Large intestine (tissue), 12 donors: ENCODE measurements at places on chromosomes 7 and 10.

DNA sequence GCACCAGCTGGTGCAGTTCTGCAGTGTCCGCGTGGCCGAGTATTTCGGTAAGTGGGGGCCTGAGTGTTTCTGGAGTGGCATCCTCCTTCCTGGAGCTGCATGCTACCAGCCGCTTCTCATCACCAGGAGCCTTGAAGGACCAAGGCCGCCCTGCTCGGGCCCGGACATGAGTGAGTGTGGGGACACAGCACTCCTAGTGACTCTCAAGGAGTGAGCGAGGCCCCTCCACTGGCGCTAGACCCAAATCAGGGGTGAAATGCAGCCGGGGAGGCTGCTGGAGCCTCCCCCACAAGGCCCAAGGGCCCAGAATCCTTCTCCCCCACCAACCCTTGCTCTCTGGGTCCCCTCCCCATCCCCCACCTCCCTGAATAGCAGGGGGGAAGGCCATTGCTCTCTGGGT lies 48.0 kb downstream of the CAMK2B start:
- no peak for DNase-seq

GRCh38 chr10:74704629-74705357 lies 121.6 kb upstream of the KAT6B start:
- DNase-seq = no peak

DNA sequence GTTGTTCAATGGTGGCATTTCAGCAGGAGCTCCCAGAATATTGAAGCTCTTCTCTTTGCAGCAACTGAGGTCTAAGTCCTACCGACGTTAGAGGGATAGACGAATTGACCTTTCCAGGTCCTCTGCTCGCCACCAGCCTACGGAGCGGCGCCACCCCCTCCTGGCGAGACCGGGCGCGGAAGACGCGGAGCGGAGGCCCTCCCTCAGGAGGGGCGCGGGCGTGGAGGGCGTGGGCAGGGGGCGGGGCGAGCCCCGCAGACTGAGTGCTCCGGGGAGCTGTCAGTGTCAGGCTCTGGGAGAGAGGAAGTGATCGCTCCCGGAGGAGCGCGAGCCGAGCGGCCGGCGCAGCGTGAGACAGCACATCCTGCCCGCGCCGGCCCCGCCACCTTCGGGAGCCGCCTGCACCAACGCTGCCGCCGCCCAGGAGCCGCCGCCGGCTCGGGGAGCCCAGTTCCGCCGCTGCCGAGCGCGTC lies at the start of gene DYNC1I1:
DYNC1I1 (plus strand) TSS at position 257 of the 473 bp plus-strand sequence. CDS start 32,176 bp downstream, outside the sequence.
- DNase-seq = peak; percentile 69

DNA sequence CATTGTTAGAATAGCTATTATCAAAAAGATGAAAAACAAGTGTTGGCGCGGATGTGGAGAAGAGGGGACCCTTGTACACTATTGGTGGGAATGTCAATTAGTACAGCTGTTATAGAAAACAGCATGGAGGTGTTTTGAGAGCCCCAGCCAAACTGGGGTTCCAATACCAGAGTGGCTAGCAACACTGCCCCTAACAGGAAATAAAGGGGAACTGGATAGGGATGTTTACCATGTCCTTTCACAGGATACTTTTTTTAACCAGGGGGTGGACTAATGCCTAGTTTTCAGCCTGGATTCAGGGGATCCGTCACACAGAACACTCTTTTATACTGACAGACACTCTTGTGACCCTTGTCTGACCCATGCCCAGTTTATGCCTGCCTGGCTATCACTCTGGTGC lies 6.9 kb upstream of the GSTK1 start:
- DNase-seq = no peak

GRCh38 chr10:15313047-15313446 lies 58.0 kb downstream of the FAM171A1 start:
- DNase-seq = no peak

- no peak for DNase-seq
Measured at GRCh38 chr7:132564849-132565248, 11.4 kb downstream of the PLXNA4 start.

DNA sequence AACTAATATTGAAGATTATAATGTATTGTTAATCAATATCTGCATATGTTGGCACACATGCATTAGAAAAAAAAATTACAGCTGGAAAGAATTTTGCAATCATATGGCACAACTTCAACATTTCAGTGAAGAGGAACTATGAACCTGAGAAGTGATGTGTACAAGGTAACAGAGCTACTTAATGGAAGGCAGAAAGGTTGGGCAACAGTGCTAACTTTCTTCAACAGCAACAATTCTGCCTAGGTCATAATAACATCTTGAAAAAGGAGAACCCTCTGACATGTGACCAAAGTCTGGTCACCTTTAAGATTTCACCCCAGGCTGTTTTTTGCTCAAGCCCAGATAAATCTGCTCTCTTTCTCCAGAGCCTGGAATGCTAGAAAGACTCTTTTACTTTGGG lies 47.9 kb upstream of the SKAP2 start:
- peak; percentile 44 for DNase-seq

DNA sequence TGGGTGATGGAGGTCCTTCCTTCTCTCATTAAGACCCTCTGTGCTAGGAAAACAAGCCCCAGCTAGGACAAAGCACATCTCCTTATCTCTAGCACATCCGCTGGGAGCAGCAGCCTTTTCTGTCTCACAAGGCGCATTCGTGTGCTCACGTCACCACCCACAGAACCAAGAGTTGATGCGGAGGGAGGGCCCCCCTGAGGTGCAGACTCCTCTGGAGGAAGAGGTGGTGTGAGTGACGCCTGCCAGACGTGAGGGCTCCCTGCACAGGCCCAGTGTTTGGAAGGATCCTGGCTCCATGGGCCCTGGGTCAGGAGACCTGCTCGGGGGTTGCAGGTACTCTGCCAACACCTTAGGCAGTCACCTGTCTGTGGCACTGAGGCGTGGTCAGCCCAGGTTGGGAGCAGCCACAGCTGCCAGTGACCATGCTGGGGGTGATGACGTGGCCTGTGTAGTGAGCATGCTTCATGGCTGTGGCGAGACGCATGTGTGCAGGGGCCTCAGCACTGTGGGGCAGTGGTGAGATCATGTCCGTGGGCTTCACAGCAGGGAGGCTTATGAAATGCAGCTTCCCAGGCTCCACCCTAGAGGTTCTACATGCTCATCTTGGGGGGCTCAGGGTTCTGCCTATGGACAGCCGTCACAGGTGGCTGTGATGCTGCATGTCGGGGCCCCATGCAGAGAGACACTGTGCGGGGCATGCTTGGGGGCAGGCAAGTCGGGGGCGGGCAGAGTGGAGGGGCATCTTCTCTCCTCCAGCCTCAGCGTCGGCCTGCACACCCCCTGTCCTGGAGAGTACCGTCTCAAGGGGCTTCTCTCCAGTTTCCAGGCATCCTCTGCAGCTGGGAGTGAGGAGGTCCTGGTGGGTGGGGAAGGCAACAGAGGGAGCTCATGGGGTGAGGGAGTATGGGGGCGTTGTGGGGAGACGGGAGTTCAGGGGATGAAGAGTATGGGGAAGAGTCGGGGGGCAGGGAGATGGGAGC lies 56.2 kb upstream of the DPYSL4 start:
- DNase-seq = no peak

DNA sequence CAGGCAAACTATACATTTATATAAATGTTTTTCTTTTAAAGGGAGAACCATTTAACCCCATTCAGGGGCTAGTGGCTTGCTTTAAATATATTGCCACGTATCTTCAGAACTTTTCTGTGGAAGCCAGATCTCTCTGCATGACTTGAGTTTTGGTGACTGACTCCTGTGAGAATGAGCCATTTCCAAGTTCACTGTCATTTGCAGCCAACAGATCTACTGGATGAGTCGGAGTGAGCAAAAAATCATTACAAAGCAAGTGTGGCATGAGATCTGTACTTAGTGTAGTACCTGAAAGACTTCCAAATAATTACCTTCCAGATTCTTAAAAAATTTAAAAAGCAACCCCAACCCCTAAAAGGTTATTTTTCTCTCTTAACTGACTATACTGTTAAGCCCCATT lies 45.6 kb downstream of the PDSS1 start:
- DNase-seq = no peak

GRCh38 chr10:38127812-38128211 lies 33.7 kb downstream of the ZNF37A start:
- no peak for DNase-seq

GRCh38 chr10:116044801-116045248 lies 228.2 kb downstream of the GFRA1 start:
- DNase-seq = no peak

DNA sequence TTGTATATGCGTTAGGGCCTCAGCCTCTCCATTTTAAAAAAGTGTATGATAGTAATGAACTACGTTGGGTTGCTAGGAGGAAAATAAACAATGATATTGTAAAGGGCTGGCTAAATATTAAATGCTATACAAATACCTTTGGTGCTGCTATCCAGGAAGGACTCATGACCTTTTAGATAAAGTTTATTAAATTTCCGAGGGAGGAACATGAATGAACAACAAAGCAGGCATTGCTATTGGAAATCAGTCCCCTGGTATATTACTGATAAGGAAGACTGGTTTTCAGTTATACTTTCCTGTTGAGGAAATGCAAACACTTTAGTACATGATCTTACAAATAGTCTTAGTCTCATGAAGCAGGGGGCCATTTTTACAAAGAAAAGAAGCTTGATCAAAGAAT lies 17.2 kb upstream of the AGR2 start:
- peak; percentile 93 for DNase-seq

GRCh38 chr7:80263333-80263732 lies 128.7 kb downstream of the GNAI1 start:
- DNase-seq = no peak

GRCh38 chr7:150867605-150868004 lies 15.3 kb downstream of the AOC1 start:
- DNase-seq = no peak

DNA sequence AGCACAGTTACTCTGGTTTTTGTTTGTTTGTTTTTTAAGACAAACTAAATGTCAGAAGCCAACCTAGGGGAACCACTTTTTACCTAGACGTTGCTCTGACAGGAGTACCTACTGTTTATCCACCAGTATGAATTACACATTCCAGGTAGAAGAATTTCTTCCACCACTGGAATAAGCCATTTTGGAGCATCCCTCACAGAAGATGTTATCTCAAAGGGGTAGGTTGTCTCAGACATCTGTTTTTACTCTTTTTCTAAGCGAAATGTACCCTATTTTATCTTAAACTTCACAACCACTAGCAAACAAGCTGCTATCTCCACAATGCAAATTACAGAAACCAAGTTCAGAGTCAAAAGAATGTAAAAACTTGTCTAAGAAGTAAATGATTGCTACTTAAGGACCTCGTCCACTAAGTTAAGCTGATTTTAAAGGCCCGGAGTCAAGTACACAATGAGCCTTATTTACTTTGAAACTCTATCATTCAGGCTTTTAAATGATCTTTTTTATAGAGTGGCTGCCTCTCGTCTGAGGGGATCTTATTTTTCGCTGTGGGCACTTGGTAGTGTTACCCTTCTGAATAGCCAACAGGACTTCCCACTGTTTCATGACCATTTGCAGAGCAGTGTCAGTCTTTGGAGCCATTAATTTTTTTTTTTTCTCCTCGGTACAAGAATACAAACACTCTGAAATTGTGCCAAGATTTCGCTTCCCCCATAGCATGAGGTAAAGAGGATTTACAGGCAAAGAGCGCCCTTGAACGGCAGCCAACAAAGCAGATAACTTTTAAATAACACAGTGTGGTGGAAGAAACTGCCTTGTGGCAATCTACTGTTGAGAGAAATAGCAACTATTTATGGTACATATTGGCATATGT lies 15.7 kb upstream of the ARMC3 start:
- peak; percentile 76 for DNase-seq

GRCh38 chr7:44541028-44541869 lies at the start of gene NPC1L1:
Gene NPC1L1, minus strand, starts transcription at chr7:44541330. Its CDS starts 71 bp downstream, at chr7:44541259.
- peak; percentile 94 for DNase-seq

- no peak for DNase-seq
Measured at GRCh38 chr10:31188792-31189406, 130.1 kb upstream of the ZEB1 start.

DNA sequence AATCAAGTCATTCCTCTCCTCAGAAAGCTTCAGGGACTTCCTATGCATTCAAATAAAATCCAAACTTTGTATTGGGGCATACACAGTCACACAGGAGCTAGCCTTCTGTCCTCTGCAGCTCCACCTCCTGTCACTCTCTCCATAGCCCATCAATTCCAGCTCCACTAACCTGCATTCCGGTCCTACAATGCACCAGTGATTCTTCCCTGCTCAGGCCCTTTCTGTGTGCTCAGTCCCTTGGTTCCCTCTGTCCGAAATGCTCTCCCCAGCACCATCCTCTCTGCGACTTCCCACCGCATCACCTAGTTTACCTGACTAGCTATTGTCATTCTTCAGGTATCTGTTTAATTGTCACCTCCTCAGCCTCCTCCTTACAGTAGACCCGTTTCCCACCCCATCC lies 26.4 kb upstream of the YAE1 start:
- no peak for DNase-seq

DNA sequence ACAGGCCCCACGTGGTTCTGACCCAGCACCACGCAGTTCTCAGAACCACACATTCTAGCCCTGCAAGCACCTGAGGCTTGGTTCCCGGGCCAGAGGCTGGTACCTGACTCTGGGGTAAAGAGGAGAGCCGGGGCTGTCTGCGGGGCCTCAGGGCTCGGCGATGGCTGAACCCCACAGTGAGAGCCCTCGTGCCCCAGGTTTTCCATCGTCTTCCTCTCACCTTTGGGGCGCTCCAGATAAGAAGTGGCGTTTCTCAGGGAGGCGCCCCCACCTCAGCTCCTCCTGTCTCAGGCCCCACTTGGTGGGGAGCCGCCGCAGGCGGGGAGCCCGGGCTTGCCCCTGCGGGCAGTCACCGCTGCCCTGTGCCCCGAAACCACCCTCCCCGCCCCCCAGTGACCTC lies 2.2 kb upstream of the LANCL2 start:
- DNase-seq = no peak

GRCh38 chr7:151736403-151736909 lies 140.5 kb downstream of the PRKAG2 start:
- peak; percentile 77 for DNase-seq

DNA sequence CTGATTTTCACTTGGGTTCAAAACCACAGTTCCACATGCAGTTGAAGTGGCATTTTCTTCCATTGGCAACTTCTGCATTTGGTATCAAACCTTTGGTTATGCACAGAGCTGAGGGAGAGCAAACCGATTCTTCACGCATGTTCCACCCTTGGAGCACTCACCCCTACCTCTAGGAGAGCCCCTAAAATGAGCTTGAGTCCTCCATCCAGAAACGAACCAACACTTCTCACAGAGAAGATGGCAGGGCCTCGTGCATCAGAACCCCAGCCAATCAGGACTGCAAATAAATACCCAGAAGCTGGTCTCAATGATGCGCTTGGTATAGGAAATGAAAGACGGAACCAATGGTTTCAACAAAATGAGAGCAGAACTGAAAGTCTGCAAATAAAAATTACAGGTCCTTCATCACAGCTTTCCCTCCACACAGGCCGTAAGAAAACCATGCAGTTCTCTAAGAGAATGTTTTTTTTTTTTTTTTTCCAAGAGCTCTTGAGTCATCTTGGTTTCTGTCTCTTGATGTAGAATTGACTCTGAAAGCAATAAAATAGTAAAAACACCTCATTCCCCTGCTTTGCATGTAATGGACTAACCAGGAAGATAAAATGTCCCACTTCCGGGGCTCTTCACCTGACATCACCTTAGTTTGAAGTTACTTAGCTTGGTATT lies 23.9 kb downstream of the KLF6 start:
- no peak for DNase-seq

GRCh38 chr7:39238234-39238869 lies 260.6 kb downstream of the POU6F2 start:
- no peak for DNase-seq

GRCh38 chr7:138077809-138078208 lies 1.6 kb downstream of the AKR1D1 start:
- DNase-seq = peak; percentile 37

- DNase-seq = no peak
Measured at GRCh38 chr10:26486990-26487850, 49.1 kb downstream of the APBB1IP start.
